KBM-7 (cell line): ENCODE measurements at places on chromosomes 3 and 15.

DNA sequence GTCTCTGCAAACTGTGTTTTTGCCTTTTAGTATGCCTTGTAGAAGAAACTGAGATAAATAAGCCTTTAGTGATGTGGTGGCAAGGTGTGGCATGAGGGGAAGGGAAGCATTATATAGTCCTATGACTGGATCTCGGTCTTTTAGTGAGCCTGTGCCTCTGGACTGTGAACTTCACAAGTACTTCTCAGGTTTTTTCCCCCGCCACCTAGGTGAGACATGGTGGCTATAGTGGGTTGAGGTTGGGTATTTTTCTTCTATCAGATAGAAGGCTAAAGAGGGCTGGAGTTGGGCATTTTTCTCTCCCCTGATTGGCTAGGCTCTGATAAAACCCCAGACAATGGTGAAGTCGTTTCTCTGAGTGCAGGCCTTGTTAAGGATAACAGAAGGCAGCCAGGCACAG lies 38.7 kb upstream of the ZFAND6 start:
- no peak for DNase-seq

GRCh38 chr3:117434661-117435412 lies 725.3 kb downstream of the TUSC7 start:
- no peak for DNase-seq

- DNase-seq: no peak
These were observed 115.0 kb downstream of the NR1D2 start for GRCh38 chr3:24060055-24060454.

- DNase-seq: no peak
These were observed 6.6 kb downstream of the HTR3C start for GRCh38 chr3:184059424-184059823.

DNA sequence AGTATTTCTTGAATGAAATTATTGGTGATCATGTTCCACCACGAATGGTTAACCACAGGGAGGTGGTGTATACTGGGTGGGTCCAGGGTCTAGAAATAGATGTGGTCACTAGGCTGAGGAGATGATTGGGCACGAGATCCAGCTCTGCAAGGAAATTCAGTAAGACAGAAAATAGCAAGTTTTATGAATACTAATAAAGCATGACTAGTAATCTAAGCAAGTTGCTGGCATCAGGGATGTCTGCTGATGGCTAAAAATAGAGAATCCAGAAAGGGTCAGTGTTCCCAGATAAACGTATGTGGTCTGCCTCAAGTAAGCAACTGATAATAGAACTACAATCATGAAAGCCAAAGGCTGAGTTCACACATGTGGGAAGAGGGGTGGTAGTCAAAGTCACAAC lies 108.3 kb upstream of the FRMD4B start:
- DNase-seq: no peak
